Activated CD4-positive, alpha-beta T cell treated with anti-CD3 and anti-CD28 coated beads for 1 hour (primary cell): ENCODE measurements at places on chromosomes 3 and 15.

GRCh38 chr3:24378313-24378712 lies 116.3 kb downstream of the THRB start:
- no peak for DNase-seq

GRCh38 chr15:65985387-65985786 lies 116.1 kb downstream of the RAB11A start:
- DNase-seq: no peak

- no peak for DNase-seq
These were observed 114.1 kb upstream of the TPM1 start for GRCh38 chr15:62928242-62928999.

- no peak for DNase-seq
These were observed 219.8 kb downstream of the ULK4 start for GRCh38 chr3:41742121-41742520.

- no peak for DNase-seq
These were observed 155.0 kb downstream of the ATP8B4 start for GRCh38 chr15:49964061-49964460.

- no peak for DNase-seq
These were observed 26.7 kb downstream of the SLCO2A1 start for GRCh38 chr3:134003066-134003465.
